Stimulated activated CD4-positive, alpha-beta T cell treated with anti-CD3 and anti-CD28 coated beads, TNF-alpha, amount 100 ng/mL, for 1 hour (primary cell): ENCODE measurements at places on chromosomes 13 and 19.

DNA sequence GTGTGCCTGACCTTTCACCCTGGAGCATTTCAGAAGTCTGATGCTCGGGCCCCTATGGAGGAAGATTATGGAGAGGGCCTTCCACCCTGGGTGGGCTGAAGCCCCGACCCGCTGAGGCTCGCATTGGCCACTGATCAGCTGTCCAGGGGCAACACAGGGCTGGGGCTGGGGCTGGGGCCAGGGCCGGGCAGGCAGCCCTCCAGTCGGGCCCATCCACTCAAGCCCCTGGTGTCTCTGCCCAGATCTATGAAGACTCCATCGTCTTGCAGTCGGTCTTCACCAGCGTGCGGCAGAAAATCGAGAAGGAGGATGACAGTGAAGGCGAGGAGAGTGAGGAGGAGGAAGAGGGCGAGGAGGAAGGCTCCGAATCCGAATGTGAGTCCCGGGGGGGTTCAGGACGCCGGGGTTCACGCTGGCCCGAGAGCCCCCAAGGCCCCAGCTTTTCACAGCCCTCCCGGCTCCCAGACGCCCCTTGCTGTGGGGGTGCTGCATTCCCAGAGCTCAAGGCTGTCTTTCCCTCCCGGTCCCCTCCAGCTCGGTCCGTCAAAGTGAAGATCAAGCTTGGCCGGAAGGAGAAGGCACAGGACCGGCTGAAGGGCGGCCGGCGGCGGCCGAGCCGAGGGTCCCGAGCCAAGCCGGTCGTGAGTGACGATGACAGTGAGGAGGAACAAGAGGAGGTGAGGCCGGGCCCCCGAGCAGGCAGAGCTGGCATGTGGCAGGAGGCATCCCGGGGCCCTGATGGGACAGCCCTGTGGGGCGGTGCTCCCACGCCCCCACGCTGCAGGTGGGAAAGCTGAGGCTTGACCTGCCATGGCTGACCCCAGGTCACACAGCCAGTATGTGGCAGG is 29.5 kb upstream of the LDLR start:
- DNase-seq, result no peak

- DNase-seq, result no peak
Measured at GRCh38 chr13:26012995-26013394, 38.8 kb downstream of the SHISA2 start.

- no peak for DNase-seq
Measured at GRCh38 chr13:65453982-65454381, 1776.2 kb downstream of the PCDH9 start.

DNA sequence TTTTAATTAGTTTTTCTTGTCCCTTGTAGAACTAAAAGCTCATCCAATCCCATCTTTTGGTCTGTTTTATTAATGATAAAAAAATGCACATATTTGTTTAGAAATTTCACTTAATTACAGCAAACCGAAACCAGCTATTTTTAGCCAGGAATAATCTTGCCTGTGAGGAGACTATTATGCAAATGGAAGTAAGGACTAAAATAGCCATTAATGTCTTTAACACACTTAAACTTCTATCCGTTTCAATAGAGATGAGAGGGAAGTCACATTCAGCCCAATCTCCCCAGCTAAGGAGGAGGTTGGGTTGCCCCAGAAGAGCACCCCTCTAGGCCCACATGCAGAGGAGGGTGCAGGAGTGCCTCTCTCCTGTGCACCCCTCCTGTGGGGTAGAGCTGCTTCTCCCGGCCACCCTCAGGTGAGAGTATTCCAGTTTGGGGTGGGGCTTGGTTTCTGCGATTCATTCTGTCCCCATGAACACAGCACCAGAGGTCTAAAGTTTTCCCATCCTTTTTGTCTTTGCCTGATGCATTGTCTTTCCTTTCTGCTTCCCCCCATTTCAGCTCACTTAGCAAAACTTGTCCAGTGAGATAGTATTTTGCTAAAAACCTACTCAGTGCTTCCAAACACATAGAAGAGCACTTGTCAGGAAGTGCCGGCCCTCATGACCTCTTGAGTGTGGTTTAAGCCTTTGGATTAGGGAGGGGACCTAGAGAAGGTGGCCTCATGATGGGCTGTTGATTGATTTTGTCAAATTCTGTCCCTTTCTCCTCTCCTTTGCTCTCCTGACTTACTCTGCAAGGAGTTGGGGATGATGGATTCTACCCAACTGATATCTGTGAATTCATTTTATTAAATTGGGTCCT is 28.2 kb downstream of the FGF9 start:
- DNase-seq, result no peak

GRCh38 chr19:29886586-29886985 is 55.5 kb upstream of the URI1 start:
- DNase-seq, result no peak

GRCh38 chr19:9914315-9915207 is 21.8 kb downstream of the OLFM2 start:
- peak; percentile 72 for DNase-seq

DNA sequence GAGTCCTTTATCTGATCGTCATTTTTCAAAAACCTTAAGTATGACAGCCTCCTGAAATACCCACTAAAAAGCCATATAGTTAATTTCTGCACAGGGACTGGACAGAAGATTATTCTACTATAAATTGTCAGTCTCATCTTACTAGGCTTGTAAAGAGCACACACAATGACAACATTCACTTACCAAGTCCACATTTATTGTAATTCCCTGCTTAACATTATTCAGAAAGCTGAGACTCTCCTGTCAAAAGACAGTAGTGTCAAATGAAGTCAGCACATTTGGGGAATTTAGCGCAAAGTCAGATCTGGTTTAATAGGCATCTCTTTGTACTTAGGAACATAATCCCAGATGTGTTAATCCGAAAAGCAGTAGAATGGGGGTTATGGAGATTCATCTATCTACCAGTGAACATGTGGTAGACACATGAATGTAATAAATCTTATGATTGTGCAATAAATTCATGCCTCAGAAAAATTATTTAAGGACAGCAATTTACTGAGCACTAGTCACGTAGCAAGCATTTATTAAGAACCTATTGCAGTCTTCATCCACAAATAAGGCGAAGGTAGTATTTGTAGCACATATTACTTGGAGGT is 224.6 kb upstream of the GPC6 start:
- DNase-seq, result no peak

GRCh38 chr13:39929583-39929982 is 274.1 kb downstream of the COG6 start:
- DNase-seq, result no peak

GRCh38 chr19:13437919-13438618 is 68.2 kb downstream of the CACNA1A start:
- no peak for DNase-seq

DNA sequence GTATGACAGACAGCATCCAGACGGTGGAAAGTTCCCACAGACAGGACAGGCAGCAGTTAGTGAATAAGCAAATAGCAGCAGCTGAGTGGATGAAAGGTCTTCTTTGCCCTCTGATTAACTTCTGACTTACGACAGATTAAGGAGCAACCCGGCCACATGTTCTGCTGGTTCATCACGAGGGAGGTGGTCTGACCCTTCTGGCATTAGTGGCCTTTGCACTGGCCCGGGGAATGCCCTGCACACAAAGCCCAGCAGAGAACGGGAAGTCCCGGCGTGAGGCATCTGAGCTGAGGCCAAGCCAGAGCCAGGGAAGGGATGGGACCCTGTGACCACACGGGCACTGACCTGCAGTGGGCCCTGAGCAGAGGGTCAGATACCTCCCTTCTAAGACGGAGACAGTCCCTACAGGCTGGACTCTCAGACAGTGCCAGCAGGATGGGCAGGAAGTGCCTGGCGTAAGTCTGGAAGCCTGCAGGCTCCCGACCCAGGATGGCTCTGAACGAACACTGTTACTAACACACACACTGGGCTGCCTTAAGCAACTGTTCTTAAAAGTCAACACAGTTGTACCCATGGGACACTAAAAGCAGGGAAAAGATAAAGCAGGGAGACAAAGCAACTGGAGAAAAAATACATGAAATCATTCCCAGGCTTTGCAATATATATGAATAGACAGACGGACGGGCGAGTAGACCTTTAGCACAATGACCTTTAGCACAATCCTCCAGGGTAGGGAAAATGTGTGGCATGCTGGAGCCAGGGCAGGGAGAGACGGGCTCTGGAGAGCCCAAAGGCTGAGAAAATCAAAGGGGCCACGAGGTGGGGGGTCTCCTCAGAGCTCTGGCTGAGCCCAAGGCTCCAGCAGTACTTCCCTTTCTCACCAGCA is 6.3 kb downstream of the C19orf12 start:
- DNase-seq, result no peak

DNA sequence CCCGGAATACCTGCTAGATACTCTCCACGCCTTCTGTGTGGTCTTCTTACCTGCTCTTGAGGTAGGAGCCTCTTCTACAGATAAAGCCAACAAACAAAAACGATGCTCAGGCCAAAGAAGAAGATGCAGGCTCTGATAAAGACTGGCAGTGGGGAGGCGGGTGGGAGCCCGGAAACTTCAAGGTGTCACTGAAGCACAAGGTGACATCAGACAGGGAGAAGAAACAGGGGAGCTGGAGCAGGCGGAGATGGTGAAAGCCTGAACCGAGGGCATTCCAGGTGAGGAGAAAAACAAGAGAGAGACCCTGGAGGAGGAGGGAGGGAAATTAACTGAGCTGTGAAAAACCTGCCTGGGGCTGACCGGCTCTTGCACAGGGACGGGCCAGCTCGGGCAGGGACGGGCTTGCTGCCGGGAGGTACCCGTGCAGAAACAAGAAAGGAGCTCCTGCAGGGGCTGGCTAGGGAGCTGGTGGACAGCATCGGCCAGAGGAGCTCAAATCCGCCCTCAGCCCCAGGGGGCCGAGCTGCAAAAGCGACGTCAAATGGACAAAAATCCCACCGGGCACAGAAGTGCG is 19.0 kb downstream of the GNG7 start:
- DNase-seq, result no peak

- no peak for DNase-seq
Measured at GRCh38 chr13:85985797-85986196, 186.6 kb upstream of the SLITRK6 start.

DNA sequence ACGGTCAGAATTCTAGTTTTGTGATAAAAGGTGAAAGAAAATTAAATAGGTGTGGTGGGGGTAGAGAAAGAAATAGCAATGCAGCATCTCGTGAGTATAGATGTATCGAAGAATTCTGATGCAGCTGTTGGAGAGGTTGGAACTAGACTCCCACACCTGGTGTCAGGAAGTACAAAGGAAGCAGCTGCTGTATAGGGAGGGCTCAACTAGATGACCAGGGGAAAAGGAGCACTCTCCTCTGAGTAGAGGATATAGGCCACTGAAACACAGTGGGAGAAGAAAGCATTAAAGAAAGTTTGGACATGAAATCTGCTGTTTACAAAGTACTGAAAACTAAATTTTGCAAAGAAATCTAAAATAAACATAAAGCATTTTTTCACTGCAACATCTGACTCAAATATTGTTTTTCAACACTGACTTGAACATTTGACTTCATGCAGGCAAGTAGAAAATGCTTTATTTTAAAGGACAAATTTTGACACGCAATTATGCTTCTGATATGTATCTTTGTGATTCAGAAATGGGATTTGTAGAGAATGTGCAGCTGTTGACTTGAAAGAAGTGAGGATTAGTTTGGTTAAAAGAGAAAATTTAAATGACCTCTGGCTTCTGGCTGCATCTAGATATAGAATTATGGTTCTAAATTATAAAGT is 82.2 kb downstream of the MIPEP start:
- DNase-seq, result no peak

GRCh38 chr13:94798738-94799137 is 86.4 kb upstream of the SOX21 start:
- no peak for DNase-seq

- DNase-seq, result no peak
Measured at GRCh38 chr19:42512130-42512636, 16.1 kb downstream of the CEACAM1 start.

DNA sequence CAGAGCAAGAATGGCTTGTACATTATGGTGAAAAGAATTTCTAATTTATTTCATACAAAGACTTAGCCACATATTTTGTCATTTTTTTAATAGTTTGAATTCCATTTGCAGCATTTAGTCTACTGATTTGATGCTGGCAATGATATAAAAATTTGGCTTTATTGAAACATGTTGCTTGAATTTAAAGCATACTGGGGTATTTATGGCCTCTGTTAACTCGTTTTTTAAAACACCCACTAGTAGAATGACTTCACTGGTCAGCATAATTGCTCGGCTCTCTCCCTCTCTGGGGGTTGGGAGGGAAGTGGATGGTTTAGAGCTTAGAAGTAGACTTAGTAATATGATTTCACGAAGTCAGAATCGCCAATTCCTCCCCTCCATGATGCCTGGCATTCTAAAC is 354.9 kb upstream of the HTR2A start:
- DNase-seq, result no peak

GRCh38 chr13:92362717-92363116 is 863.9 kb upstream of the GPC6 start:
- DNase-seq, result no peak

GRCh38 chr13:68690567-68690966 is 1417.1 kb upstream of the ATXN8OS start:
- no peak for DNase-seq

GRCh38 chr19:48623556-48624066 is 4.3 kb downstream of the SPHK2 start:
- no peak for DNase-seq
